ENCODE measurements at places on chromosomes 1 and 21.

DNA sequence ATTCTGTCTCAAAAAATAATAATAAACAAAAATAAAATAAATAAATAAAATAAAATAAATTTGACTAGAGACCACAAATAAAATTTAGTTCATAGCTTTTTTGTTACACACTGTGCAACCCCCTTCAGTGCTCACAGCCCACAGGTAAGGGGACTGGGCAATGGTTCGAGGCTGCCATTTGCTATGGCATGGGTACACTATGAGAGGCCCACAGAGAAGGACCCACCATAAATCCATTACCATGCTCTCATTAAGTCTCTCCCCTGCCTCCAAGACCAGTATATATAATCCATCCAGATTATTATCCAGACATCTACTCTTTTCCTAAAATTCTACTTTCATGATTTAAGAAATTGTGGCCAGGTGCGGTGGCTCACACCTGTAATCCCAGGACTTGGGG is 8.7 kb upstream of the RIT1 start:
- DNase-seq = no peak

GRCh38 chr1:112342558-112342957 is 53.5 kb upstream of the CTTNBP2NL start:
- no peak for DNase-seq

DNA sequence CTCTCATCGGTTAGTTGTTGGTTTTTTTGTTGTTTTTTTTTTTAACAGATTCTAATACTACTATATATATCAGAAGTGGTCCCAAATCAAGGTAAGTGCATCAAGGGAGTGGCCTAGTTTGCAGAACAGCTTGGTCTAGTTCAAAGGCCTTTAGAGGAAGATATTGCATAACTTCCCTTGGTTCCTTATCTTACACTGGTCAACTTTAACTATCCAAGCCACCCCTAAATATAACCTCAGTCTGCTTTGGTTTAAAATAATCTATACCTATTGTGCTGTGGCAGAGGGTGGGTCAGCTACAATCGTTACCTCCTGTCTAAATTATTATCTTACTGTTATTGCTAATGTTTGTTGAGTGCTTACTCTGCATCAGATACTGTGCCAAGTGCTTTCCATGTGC is 6.9 kb downstream of the S100A12 start:
- no peak for DNase-seq

- DNase-seq = peak; percentile 90
Measured at GRCh38 chr1:66351913-66352312, 182.0 kb upstream of the SGIP1 start.
